ENCODE measurements at places on chromosomes 6 and 20. TPM values are rescaled to one million over a fixed set of nuclear protein-coding genes. Genes with fewer than 3 reads are reported as not detected.
A peak's percentile ranks its signal among the peaks of the same experiment; 100 is the strongest.

Gene RNF182
- 1.7 TPM for total RNA-seq

Gene RIPPLY2
- total RNA-seq = not detected

Gene BHLHE23
- not detected for total RNA-seq

Gene SNAP25
- total RNA-seq = 0.29 TPM

Gene PHF3
- 41.2 TPM for total RNA-seq

DNA sequence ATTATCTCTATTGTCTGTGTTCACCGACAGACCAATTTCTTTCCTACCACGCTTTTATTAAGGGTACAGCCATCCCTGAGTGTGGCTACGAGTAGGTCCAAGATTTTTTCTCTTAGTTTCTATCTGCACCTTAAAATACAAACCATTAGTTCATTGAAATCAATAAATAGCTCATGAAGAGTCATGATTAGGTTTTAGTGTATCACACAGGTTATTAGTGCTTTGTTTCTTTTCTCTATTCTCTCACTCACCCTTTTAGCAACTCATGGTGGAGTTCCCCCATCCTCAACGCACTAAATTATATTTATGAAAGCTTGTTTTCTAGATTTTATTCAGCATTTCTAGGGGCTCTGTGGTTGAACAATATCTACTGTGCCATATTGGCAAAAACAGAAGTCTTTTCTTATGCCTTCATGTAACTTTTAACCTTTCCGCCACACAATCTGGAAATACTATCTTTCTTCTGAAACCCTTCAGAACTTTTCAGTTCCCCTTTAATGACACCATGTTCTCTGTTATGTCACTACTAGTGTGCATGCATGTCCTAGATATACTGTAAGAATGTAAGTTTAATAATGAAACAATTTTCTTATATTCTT is 128.2 kb upstream of the LAMA2 start:
- DNase-seq = no peak

DNA sequence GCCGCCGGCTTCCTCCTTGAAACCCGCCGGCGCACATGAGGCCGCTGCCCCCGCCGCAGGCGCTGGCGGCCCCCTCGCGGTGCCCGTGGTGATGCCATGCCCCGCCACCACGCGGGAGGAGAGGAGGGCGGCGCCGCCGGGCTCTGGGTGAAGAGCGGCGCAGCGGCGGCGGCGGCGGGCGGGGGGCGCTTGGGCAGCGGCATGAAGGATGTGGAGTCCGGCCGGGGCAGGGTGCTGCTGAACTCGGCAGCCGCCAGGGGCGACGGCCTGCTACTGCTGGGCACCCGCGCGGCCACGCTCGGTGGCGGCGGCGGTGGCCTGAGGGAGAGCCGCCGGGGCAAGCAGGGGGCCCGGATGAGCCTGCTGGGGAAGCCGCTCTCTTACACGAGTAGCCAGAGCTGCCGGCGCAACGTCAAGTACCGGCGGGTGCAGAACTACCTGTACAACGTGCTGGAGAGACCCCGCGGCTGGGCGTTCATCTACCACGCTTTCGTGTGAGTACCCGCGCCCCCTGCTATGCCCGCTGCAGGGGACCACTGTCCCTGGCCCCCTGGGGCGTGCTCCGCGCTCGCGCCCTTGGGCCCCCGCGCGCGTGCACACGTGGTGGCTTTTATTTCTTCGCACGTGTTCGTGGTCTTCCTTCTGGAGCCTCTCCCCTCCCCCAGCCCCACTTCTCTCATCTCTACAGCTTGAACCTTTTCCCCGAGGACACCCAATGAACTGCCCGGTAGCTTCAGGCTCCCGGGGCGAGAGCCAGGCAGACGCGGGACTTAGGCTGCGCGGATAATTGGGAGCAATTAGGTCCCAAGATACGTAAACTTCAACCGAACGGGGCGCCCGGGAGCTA is 453 bp downstream of the KCNQ5 start:
- DNase-seq = no peak

DNA sequence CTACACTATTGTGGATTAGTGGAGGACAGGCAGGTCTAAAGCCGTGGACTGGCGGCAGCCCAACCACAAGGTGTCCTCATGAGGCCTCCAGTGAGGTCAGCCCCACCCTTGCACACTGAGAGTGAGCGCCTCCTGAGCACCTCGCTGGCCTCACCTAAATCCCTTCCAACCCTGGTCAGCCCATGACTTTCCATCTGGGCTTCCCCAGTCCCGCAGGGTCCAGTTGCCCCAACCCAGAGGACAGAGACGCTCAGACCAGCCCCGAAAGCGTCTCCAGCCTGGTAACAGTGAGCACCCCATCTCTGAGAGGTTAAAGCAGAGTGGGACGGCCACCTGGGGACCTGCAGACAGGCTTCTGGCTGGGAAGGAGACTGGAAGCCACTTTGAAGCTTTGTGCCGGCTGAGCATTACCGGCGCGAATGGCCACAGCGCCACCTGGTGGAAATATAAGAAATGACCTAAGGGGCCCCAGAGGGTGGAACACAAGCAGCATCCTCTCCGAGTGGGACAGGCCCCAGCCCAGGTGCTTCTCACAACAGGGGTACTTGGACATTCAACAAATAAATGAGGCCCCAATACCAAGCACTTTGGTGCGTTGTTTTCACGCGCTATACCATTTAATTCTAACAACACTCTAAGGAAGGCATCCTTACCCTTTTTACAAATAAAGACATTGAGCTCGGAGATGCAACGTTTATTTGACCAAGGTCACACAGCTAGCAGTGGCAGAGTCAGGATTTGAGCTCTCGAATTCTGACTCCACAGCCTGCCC is 65.7 kb upstream of the TOP1 start:
- DNase-seq = peak; percentile 92

DNA sequence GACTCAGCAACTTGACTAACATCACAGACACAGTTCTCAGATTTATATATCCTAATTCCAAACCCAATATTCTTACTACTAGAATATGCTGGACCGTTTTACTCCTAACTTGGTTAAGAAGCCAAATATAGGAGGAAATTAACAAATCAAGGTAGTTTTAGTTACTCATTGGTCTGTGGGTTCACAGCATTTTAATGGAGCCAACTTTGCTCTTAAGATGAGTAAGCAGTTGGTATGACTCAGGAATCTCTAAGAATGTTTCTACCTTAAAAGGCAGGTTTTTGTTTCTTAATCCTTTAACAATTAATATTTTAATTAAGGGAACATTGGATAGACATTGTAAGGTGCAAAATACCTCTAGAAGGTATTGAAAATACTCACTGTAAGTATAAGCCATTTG is 31.6 kb downstream of the OPRM1 start:
- DNase-seq = no peak

GRCh38 chr6:20302168-20302567 is 89.9 kb upstream of the MBOAT1 start:
- DNase-seq = no peak

GRCh38 chr20:44070139-44070900 is 116.7 kb downstream of the JPH2 start:
- DNase-seq = no peak

DNA sequence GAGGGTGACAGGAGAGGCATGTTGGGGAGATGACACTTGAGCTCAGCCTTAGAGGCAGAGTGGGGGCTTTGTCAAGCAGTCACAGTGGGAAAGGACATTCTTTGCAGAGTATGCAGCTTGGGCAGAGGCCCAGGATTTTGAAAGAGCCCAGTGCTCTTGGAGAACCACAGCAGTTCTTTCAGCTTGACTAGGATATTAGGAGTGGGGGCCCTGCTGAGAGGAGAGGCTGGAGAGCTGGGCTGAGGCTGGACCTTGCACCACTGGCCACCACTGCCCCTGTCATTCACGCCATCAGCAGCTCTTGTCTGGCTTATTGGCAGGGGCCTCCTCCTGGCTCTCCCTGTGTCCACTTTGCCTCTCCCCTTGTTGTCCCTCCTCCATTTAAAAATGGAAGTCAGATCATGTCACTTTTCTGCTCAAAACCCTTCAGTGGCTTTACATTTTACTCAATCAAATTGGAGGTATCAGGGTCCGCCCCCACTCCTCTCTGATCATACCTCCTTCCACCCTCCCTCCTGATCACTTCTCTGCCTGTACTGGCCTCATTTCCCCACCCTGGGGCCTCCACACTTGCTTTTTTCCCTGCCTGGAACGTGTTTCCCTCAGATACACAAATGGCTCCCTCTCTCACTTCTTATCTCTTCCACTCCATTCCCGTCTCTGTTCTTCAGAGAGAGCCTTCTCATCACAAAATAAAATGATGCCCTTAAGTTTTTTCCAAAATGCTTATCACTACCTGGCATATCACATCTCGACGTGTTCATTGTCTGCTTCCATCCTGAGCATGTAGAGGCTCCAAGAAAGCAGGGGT is 10.5 kb downstream of the MANBAL start:
- no peak for DNase-seq

- DNase-seq = no peak
These were observed 41.6 kb upstream of the LYRM2 start for GRCh38 chr6:89680150-89680549.

- DNase-seq = no peak
These were observed 108.3 kb downstream of the CARMIL1 start for GRCh38 chr6:25387483-25387882.

DNA sequence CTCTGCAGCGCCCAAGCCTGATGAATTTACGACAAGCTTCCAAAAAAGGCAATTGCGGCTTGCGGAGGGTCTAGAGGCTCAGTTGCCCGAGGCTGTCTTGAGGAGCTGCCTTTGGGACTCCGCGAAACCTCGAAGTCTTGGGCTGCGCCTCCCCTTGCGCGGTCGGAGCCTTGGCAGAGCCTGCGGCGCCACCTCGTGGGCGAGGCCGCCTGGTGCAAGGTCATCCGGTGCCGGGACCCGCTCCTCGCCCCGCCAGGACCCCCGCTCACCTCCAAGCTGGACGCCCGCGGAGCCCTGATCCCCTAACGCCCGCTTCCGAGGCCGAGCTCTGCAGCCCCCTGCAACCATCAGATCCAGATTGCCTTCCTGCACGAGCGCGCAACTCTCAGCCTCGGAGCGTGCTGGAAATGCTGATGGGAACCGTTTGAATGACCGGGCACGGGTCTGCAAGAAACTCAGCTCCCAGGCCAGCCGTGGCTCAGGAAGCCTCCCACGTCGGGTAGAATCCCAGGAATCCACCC is 14.9 kb upstream of the FAM210B start:
- no peak for DNase-seq

Gene OTOR
- total RNA-seq = not detected

GRCh38 chr20:12077875-12078274 is 160.2 kb downstream of the BTBD3 start:
- DNase-seq = no peak

Gene ARMC12
- total RNA-seq = 0.58 TPM

DNA sequence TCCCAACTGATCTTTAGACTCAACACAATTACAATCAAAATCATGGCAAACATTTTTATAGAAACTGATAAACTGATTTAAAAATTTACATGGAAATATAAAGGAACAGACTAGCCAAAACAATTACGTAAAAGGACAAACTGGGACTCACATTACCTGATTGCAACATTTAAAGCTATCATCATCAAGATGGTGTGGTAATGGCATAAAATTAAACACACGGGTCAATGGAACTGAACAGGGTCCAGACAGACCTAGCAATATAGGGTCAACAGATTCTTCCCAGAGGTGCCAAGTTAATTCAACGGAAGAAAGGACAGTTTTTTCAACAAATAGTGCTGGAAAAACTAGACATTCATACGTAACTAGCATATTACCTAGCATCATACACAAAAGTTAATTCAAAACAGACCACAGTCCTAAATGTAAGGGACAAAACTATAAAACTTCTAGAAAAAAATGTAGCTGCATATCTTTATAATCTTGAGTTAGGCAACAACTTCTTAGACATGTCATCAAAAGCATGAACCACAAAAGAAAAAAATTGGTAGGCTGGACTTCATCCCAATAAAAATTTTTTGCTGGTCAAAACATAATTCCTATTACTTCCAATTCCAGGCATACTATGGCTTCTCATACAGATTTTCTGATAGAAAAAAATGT is 147.4 kb upstream of the BEND6 start:
- no peak for DNase-seq

Gene FAM162B
- 5.1 TPM for total RNA-seq

DNA sequence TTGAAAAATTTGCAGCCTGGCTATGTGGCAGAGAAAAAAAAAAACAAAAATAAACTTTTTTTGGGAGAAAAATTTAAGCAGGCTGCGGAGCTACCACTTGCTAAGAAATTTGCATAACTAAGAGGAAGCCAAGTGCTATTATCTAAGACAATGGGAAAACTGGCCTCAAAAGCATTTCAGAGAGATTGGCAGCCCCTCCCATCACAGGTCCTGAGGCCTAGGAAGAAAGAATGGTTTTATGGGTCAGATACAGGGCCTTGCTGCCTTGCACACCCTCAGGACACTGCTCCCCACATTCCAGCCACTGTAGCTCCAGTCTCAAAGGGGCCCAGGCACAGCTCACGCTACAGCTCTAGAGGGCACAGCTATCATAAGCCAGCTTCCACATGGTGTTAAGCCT is 777.9 kb downstream of the TENT5A start:
- no peak for DNase-seq

DNA sequence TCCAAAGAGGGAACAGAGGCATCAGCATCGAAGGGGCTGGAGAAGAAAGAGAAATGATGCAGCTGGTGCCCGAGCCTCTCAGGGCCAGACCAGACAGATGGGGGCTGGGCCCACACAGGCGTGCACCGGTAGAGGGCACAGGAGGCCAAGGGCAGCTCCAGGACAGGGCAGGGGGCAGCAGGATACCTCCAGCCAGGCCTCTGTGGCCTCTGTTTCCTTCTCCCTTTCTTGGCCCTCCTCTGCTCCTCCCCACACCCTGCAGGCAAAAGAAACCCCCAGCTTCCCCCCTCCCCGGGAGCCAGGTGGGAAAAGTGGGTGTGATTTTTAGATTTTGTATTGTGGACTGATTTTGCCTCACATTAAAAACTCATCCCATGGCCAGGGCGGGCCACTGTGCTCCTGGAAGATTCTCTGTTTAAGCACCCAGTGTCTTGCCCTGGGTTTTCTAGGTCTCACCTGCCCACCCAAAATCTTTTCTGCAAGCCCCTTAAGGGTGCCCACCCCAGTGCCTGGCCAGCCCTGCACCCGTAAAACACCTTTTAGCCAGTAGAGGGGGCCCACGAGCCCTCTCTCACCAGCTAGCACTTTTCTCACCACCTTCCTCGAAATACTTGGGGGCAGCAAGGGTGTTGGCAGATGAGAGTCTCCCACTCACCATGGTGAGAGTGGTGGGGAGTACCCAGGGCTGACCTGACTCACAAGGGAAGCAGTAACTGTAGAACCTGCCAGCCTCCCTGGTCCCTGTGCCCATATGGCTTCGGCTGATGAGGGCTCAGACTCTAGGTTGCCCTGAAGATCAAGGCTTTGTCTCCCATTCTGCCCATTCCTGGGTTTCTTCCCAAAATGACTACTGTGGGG is 35.7 kb upstream of the ID1 start:
- DNase-seq = no peak

Gene PPP1R16B
- total RNA-seq = 24.3 TPM

- no peak for DNase-seq
These were observed at the start of gene TEAD3 for GRCh38 chr6:35496841-35497570. TEAD3 (minus strand) TSS chr6:35497079.

Data from mesenteric fat pad (tissue), 1 donor.